ENCODE measurements at places on chromosomes 12 and 14.

DNA sequence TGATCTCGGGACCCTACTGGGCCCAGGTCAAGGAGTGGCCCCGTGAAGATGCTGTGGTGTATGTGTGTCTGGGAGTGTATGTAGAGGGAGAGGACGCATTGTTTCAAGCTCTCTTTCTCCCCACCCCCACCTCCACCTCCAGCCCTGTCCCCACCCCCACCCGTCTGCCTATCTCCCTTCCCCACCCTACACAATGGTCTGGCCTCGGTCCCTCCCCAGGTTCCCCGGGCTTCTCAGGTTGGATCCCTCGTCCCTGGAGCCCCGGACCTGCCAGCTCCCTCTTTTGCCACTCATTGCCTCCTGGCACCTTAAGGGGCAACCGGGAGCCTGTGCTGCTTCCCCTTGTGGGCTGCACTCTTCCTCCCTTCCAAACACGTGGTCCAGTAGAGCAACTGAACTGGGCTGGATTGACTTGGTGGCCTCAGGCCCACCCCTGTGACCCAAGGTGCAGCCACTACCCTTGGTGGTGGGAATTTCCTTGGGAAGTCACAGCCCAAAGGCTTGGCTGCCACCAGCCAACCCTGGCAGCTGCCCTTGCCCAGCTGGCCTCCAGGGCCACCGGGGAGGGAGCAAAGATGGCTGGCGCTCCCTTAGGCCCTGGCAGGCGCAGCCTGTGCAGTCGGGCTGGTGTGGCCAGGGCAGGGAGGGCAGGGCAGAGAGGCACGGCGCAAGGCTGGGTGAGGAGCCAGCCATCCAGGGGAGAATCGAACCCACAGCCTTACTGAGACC, 628 bp downstream of the VRTN start:
- no peak for DNase-seq

DNA sequence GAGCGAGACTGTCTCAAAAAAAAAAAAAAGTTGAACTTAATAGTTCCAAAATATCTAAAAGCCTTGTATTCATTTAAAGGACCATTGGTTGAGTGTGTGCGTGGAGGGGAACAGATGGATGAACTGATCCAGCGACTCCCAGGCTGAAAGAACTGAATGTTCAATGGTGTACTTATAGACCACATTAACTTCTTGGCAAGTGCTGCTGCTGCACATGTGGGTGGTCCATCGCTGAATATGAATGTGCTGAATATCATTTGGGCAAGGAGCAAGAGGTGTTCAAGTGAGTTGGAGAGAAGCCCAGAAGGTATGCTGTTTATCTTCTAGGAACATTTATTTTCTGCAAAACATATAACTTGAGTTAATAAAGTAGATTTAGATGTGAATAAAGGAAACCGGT, 289.0 kb upstream of the RPL10L start:
- no peak for DNase-seq

GRCh38 chr12:62912644-62913043, 22.3 kb downstream of the PPM1H start:
- DNase-seq: no peak

GRCh38 chr14:105538481-105539049, 12.2 kb downstream of the TMEM121 start:
- DNase-seq: no peak

DNA sequence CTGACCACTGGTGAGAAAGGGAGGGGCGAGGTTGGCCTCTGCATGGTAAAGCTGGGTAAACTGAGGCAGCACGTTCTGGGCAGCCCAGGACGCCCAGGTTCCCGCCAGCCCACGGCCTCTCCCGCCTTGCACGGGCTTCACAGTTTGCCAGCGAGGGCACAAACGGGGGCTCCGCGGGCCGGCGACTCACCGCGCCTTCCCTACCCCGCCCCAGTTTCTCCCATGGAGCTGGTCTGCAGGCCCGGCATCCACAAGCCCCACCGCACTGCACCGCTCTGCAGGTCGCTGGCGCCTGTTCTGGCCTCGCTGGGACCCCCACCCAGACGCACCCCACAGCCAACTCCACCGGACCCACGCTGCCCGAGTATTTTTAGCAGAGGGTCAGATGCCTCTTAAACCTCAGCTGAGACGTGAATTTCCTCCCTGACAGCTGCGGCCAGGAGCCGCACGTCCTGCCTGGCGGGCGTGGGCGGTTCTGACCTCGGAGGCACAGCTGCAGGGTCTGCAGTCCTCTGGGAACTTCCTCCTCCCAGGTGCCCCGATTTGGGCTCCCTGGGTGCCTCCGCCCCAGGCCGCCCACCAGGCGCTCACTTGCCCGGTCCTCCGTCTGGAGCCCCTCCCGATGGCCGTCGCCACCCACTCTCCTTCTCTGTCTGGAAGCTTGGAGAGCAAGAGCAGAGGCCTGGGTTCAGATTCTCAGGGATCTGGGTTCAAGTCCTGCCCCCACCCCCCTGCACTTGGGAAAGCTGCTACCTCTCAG, 29.5 kb upstream of the INF2 start:
- no peak for DNase-seq

- DNase-seq: no peak
Measured at GRCh38 chr12:84974155-84974815, 61.7 kb upstream of the SLC6A15 start.

DNA sequence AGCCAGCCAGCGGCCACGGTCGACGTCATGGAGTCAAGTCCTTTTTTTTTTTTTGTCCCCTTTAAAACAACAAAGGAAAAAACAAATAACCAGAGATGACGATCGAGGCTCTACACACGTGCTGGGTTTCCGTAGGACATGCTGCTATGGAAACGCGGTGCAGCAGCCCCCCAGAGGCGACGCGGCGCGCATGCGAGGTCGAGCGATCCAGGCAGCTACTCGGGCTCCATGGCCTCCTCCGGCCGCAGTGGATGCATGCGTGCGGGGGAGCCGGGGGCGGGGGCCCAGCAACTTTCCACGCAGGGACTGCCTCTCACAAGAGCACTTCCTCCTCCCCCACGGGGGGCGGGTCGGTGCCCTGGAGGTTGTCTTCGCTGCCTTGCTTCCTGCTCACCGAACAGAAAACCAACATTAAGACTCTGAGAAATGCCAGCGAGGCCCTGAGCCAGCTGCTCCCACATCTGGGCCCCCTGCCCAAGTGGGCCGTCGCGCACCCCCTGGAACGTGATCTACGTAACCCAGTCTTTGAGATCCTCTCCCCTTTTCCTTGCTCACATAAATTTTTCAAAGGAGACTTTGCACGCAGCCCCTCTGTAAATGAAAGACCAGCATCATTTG, 30.7 kb downstream of the P2RX4 start:
- DNase-seq: peak; percentile 86

- no peak for DNase-seq
Measured at GRCh38 chr12:68572661-68573060, 38.0 kb upstream of the RAP1B start.

GRCh38 chr14:86654558-86655184, 1124.7 kb downstream of the FLRT2 start:
- DNase-seq: no peak

- no peak for DNase-seq
Measured at GRCh38 chr14:60253649-60254048, 4.6 kb downstream of the PPM1A start.

GRCh38 chr12:21065845-21066244, 65.1 kb upstream of the SLCO1B1 start:
- DNase-seq: no peak

DNA sequence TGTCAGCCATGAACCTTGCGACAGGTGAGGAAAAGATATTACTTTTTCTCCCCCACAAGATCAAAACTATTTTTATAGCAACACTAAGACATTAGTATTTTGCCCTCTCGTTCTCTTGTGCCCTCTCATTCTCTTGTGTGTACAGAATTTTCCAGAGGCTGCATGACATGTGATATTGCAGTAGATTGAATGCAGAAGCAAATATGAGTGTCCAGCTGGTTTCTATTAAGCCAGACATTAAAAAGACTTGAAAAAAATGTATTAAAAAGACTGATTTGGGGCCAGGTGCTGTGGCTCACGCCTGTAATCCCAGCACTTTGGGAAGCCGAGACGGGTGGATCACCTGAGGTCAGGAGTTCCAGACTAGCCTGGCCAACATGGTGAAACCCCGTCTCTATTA, 63.7 kb upstream of the ZFP36L1 start:
- no peak for DNase-seq

- DNase-seq: no peak
Measured at GRCh38 chr12:48194799-48195201, 8.3 kb downstream of the OR10AD1 start.

DNA sequence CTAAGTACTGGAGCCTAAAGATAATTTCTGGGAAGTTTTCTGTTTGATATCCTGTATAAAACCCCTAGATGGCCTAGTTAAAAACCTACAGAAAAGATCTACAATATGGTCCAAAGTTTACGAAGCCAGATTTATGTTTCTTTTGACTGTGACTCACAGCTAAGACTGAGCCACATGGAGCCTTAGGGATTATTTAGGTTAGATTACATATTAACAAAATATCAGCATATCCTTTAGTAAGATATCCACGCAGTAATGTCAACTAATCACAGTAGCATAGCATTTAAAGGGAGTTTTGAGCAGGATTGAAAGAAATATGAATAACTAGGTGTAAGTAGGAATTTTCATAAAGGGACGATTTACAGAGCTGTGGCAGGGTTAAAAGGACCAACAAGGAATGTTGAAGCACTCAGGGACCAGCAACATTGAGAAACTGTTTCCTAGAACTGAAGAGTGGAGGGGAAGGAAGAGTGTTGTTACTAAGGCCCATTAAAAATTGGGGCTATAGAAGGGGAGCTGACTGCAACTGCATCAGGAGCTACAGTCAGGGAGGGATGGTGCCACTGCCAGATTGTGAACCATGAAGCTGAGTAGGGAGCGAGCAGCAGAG, 155.5 kb downstream of the DACT1 start:
- DNase-seq: no peak

DNA sequence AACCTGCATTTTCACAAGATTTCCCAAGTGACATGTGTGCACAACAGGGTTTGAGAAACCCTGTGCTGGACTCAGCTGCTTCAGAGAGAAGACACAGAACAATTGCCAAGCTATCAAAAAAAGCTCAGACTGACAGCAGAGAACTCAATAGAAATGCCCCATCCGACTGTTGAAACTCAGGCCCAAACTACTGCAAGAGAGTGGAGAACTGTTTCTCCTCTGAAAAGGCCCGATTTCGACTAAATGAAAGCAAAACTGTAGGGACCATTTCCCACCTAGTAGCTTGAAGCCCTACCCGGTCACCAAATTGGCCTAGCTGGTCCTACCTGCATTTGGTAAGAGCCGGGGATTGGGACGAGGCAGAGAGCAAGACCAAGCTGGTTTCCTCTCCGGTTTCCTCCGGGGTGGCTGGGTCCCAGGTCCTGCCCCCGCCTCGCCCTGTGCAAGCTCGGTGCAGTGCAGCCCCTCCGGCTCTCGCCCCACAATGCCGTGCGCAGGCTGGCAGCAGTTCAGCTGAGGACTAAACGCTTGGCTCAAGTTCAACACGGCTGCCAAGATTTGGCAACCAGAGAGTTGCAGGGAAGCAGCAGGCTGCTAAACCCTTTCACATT, 1180.6 kb downstream of the VRK1 start:
- DNase-seq: peak; percentile 57

GRCh38 chr12:92478692-92479091, 224.1 kb upstream of the PLEKHG7 start:
- DNase-seq: no peak

DNA sequence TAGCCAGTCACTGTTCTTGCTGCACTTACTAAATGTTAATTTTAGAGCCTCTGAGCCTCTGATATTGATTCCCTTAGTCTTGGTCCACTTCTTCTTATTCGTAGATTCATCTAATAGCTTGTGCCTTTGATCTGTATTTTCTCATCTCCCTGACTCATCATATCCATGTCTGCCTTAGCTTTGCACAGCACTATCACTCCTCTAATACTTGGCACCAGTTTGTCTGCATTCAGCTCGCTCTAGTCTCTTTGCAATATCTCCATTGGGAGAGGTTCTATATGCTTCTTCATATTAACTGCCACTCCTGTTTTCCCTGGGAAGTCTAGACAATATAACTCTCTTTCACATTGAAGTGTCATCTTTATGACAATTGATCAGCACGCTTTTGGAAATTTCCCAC, 68.5 kb upstream of the CSRP2 start:
- no peak for DNase-seq

GRCh38 chr14:103122947-103123633, at the start of gene TNFAIP2:
Gene TNFAIP2, plus strand, starts transcription at chr14:103123461. Its CDS starts 2,997 bp downstream, at chr14:103126458.
- no peak for DNase-seq

GRCh38 chr12:68490476-68490875, 120.2 kb upstream of the RAP1B start:
- DNase-seq: no peak

GRCh38 chr14:56023661-56024081, 94.5 kb upstream of the PELI2 start:
- no peak for DNase-seq

DNA sequence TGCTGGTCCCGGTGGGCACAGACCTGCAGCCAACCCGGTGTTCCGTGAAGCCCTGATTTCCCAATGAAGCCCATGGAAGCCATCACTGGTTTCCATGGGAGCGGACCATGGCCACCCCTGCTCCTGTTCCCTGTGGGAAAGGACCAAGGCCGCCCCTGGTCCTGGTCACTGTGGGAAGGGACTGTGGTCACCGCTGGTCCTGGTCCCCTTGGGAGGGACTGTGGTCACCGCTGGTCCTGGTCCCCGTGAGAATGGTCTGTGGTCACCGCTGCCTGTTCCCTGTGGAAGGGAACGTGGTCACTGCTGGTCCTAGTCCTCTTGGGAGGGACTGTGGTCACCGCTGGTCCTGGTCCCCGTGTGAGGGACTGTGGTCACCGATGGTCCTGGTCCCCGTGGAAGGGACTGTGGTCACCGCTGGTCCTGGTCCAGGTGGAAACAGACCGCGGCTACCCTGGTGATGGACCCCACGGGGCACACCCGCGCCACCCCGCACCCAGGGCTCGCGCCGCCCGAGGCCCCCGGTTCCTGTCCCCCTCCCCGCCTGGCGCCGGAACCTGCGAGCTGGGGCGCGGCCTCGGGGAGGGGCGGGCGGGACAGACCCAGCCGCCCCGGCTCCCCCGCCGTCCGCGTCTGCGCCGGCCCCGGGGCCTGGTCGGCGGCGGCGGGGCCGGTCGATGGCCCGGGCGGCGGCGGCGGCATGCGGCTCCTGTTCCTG, at the start of gene GLT1D1:
Gene GLT1D1 (plus strand): TSS at position 594 of the 715 bp plus-strand sequence. CDS start 104 bp downstream, at position 698.
- DNase-seq: no peak

GRCh38 chr12:65798918-65799317, 25.4 kb upstream of the HMGA2 start:
- DNase-seq: no peak

- DNase-seq: no peak
Measured at GRCh38 chr12:132342251-132343227, 13.2 kb upstream of the GALNT9 start.

DNA sequence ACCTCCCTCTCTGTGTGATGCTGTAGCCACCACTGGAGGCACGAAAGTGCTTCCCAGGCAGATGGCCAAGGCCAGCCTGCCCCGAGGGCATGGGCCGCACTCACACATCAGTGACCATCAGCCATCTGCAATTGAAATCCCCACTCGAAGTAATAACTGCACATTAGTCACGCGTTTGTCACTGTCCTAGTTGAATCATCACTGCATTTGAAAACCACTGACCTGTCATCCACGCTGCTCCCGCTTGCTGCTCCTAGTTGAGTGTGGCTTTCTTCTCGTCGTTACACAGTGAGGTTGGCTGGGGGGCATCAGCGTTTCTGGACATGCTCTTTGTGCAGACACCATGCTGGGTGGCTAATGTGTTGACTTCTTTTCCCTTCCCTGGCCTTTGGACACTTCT, 176.1 kb downstream of the ADGRD1 start:
- no peak for DNase-seq
